ENCODE measurements at places on chromosomes 16 and 17. TPM values are rescaled to one million over a fixed set of nuclear protein-coding genes. Genes with fewer than 3 reads are reported as not detected.

DYNLRB2 gene
- total RNA-seq, result 9.5 TPM

KCNH4 gene
- total RNA-seq, result 1.8 TPM

VPS35 gene
- 172 TPM for total RNA-seq

BTBD17 gene
- total RNA-seq, result 20.8 TPM
